T follicular helper cell (primary cell): ENCODE measurements at places on chromosomes 11 and 22.

GRCh38 chr11:93519179-93519578, 24.0 kb downstream of the SMCO4 start:
- DNase-seq, result no peak

DNA sequence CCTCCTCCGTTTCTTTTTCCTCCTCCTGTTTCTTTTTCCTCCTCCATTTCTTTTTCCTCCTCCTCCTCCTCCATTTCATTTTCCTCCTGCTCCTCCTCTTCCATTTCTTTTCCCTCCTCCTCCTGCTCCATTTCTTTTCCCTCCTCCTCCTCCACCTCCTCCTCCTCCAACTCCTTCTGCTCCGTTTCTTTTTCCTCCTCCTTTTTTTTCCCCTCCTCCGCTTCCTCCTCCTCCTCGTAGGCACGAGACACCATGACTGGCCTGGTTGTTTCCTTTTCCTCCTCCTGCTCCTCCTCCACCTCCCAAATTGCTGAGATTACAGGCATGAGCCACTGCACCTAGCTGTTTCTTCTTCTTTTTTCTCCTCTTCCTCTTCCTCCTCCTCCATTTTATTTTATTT, 25.6 kb upstream of the DRICH1 start:
- DNase-seq, result no peak

GRCh38 chr11:128021349-128022006, 565.9 kb downstream of the ETS1 start:
- no peak for DNase-seq

- DNase-seq, result no peak
Measured at GRCh38 chr11:72696866-72697700, 22.9 kb upstream of the PDE2A start.

DNA sequence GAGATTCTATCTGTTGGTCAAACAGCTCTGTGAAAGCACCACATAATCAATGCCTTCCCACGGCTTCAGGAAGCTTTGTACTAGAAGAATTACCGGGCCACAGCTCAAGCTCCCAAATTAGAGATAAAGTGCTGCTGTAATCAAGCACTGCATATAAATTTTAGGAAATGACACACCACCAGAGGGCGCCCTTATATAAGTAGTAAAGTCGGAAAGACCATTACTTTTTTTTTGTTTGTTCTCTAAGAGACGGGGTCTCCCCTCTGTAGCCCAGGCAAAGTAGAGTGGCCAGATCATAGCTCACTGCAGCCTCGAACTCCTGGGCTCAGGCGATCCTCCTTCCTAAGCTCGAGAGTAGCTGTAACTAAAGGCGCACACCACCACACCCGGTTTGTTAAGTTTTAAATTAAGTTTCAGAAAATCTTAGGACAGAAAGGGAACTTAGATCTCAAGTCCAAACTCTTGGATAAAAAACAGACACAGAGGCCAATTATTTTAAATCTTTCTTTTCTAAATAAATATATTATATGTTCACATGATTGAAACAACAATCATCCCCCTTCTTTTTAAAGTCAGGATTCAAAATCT, 32.6 kb downstream of the PRCP start:
- peak; percentile 63 for DNase-seq

DNA sequence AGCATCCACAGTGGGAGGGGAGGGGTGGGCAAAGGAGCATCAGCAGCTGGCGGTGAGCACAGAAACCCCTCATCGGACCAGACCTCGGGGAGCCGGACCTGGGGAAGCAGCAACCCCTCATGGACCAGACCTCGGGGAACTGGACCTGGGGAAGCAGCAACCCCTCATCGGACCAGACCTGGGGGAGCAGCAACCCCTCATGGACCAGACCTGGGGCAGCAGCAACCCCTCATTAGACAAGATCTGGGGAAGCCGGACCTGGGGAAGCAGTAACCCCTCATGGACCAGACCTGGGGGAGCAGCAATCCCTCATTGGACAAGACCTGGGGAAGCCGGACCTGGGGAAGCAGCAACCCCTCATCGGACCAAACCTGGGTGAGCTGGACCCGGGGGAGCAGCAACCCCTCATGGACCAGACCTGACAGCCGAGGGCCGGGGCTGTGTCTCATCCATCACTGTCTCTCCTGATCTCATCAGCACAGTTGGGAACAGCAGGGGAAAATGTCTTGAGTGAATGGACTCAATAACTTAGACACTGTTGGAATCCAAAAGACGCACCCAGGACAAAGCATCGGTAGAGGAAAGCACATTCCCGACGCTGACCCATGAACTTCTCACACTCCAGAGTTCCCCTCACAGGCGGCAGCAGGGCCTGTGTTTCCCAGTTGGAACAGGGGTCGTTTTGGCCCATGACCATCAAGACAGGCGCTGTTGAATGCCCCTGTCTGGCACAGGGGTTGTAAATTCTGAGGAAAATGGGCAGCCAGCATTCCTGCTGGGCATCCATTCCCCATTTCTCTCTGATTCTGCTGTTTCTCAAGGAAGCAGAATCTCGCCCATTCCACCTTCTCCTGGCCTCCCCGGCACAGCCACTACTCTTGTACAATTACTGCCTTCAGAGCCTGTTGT, 1494.6 kb downstream of the TBC1D22A start:
- no peak for DNase-seq

DNA sequence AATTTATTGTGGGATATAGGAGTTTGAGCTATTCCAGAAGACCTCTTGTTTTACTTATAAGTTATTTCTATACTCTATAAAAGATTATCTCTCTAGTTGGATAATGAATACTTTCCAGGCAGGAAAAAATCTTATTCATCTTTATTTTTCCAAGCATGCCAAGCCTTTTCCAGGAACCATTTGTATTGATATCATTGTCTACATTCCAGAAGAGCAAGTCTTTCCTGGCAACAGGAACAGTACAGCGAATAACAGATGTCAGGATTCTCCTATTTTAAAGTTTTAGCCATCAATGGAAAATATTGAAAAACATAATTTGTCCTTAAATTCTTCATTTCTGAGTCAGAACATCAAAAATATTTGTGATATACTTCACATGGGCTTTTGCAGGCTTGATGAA, 5.2 kb upstream of the NXPE1 start:
- no peak for DNase-seq

GRCh38 chr22:49568751-49569285, 258.9 kb downstream of the BRD1 start:
- DNase-seq, result no peak

DNA sequence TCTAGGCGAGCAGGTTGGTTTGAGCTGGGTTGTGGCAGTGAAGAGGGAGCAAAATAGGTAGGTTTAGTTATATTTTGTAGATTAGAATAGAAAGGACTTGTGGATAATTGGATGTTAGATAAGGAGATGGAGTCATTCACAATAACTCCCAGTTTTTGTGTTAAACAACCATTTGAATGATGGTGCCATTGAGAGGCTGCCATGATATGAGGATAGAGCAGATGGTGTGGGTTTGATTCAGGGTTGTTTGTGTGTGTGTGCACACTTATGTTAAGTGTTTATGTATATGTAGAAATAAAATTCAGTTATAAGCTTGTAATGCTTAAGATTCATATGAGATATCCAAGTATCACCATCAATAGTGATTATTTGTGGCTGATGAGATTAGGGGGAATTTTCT, 166.6 kb downstream of the NXPE2 start:
- DNase-seq, result no peak

GRCh38 chr11:17734418-17734911, at the start of gene KCNC1:
TSS of gene KCNC1 (plus strand) at chr11:17734781. CDS start at chr11:17736003, 1,222 bp downstream.
- no peak for DNase-seq

DNA sequence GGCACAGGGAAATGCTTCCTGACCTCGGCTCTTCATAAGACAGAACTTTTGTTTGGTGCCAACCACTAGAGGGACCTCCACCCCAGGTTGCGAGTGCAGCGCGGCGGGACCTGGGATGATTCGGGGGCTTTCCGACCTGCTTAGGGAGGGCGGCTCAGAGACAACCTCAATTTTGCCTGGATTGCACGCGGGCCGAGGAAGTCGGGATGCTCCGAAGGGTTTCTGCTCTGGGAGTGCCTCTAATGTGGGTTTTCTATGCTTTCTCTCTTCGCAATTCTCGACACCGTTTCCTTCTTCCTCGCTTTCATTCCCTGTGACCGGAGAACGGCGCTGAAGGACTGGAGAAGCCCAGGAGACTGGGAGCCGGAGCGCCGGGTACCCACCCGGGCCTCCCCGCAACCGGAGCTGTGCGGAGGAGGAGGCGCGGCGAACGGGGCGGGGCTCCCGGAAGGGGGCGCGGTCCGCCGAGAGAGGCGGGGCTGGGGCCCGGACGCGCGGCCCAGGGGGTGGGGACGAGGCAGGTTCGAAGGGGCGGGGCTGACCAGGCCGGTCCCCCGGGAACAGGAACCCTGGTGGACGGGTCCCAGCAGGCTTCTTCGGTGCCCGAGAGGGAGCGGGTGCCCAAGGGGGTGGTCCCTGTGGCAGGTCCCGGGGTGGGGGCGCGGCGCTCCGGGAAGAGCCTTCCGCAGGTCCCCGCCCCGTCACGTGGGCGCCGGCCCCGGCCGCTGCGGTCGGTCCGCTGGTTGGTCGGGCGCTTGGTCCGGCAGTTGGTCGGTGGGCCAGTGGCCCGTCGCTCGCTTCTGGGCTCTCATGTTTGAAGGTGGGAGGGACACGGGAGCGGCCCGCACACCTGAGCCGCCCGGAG, at the start of gene PPFIBP2:
TSS of gene PPFIBP2 (plus strand) at position 766 of the 865 bp plus-strand sequence. CDS start 35,477 bp downstream, outside the sequence.
- peak; percentile 70 for DNase-seq

DNA sequence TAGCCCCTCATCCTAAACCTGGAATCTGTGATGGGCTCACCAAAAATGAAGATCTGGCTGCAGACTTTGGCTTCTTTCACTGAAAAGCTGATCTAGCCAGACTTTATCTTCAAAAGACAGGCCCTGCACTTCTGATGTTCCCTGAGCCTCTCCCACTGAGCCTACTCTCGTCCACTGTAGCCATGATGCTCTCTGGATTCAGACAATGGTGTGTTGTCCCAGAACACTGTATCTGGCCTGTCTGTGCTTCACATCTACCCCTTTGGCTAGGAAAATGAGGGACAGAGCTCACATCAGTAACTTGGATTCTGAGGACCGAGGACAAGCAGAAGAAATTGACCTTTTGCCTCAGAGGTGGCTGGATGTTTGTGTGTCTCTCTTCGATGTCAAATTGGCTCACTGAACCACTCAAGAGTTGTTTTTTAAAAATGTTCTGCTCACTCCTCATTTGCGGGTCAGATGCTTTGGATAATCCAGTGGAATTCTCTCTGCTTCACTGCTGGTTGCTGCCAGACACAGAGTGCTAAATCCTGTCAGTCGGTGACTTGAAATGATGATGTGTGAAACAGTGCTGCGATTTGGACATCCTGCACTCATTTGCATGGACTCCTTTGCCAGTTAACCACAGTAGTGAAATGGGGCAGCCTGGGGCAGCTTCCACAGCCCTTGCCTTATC, 67.5 kb downstream of the ARFGAP2 start:
- no peak for DNase-seq

- DNase-seq, result no peak
Measured at GRCh38 chr11:8342821-8343681, 79.4 kb upstream of the LMO1 start.

DNA sequence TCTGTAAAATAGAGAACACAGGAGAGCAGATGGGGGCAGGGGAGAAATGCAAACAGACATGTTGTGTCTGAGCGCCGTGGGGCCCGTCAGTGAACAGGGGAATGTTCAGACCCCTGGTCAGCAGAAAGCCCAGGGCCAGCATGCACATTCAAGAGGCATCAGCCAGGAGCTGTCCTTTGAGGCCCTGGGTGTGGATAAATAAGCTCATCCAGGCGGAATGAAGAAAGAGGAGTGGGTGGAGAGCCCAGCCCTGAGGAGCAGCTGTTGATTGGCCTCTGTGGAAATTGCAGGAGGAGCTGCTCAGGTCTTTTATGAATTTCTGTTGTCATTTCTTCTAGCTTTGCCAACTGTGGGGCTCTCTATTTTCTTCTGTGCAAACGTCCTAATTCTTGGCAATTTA, 49.7 kb upstream of the CECR2 start:
- no peak for DNase-seq

- DNase-seq, result no peak
Measured at GRCh38 chr22:39960791-39961746, 872 bp downstream of the TMA7B start.

GRCh38 chr11:106288057-106288456, 210.6 kb downstream of the AASDHPPT start:
- no peak for DNase-seq

GRCh38 chr22:22720201-22720723, 75.8 kb downstream of the GGTLC2 start:
- no peak for DNase-seq

DNA sequence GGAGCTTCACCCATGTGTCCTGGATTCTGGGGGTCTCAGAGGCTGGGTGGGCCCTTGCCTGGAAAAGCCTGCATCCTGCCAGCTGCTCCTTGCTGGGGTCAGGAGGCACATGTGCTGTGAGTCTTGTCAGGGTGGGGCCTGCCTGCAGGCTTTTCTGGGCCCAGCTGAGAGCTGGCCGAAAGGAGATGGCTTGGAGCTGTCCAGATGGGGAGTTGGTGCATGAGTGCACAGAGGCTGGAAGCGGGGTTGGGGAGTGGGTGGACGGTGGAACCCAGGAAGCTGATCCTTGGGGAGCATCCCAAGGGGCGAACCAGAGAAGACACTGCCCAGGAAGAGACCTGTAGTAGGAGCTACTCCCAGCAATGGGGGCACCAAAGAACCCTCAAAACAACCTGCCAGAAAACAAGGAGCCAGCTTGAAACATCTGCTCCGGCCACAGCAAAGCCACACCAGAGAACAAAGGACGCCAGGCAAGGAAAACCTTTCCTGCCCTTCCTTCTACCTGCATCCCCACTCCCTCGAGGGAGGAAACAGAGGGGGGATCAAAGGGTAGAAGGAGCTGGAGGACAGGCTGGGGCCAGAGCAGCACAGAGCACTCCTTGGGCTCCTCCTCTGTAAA, 8.2 kb upstream of the KCTD17 start:
- DNase-seq, result no peak

DNA sequence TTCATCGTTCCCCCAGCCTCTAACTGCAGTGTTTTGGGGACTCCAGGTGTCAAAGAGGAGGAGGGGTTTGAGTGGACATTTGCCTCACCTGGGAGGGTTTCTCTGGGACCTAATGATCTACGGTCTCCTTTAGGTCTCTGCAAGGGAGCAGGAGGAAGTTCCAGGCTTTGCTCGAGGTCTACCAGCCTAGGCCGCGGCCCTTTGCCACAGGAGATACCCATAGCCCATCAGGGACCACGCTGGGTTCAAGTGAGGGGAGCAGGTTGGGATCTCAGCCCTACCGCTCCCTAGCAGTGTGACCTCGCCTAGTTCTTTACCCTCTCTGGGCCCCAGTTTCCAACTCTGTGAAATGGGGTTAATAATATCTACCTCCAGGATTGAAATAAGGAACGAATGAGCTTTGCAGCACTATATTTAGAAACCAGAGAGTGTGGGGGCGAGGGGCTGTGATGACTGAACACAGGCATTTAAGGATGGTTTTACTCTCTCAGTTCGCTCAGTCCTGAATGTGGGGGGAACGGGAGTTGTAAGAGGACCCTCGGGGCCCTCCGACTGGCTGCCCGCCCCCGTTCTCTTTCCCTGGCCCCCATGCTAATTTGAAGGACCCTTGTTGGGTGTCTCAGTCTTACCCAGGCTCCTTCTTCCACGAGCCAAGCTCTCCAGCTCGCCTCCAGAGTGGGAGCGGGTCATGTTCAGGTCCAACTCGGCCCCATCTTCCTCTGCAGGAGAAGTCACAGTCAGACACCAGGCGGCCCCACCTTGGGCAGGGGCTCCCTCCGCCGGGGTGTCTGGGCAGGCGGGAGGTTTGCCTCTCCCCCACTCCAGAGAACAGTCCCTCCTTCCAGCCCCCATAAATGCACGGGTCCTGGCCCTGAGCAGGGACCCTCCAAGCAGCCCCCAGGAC, 11.7 kb downstream of the PDGFB start:
- no peak for DNase-seq

- DNase-seq, result no peak
Measured at GRCh38 chr11:83521647-83522596, 235.8 kb upstream of the CCDC90B start.

GRCh38 chr11:71251761-71252268, 562 bp downstream of the SHANK2 start:
- no peak for DNase-seq

GRCh38 chr11:94457118-94458029, 36.3 kb downstream of the MRE11 start:
- DNase-seq, result no peak
